Lower leg skin (tissue), 4 donors: ENCODE measurements at places on chromosomes 5 and 9.

- no peak for DNase-seq
Measured at GRCh38 chr9:70043285-70043684, 363 bp upstream of the MAMDC2 start.

- DNase-seq = no peak
Measured at GRCh38 chr9:133700819-133701320, 37.3 kb downstream of the SARDH start.

- DNase-seq = no peak
Measured at GRCh38 chr5:4275232-4275631, 679.6 kb downstream of the IRX1 start.

GRCh38 chr5:79295029-79295428, 59.1 kb downstream of the JMY start:
- DNase-seq = no peak

DNA sequence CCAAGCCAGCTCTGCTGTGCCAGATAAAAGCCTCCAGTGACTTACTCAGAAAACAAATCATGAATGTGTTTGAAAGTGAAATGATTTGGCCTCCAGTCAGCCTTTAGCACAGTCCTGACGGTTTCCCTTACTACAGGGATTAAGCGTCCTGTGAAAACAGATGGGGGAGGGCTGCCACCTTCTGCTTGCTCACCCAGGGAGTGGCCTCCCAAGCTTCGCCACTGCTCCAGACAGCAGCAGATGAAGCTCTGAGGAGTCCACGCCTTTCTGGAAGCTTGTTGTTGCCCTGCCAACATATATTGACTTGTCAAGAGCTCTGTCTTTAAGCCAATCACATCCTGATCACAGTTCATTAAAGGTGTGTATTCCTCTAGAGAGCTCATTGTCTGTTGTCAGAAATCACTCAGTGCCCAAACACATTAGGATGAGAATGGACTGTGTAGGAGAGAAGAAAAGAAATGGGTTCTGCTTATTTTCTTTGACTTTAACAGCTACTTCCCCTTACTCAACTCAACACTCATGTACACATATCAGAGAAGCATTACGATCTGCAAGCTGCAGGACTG, 4.9 kb upstream of the FYB1 start:
- no peak for DNase-seq

DNA sequence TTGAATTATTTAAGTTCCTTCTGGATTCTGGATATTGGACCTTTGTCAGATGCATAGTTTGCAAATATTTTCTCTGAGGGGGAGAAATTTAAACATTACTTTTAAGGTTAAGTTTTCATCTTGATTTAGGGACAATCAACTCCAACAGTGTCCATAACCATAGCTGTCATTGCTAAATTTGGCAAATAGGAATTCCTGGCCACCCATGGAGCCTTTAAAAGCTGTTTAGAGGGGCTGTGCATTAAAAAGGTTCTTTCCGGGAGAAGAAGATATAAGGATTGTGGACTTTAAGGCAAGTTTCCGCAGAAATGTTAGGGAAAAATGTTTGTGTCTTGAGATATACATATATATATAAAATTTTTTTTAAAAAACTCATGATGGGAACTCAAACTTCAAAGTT, 339.7 kb downstream of the ADAMTS6 start:
- no peak for DNase-seq

- no peak for DNase-seq
Measured at GRCh38 chr5:122384739-122385235, 72.8 kb downstream of the SNCAIP start.

DNA sequence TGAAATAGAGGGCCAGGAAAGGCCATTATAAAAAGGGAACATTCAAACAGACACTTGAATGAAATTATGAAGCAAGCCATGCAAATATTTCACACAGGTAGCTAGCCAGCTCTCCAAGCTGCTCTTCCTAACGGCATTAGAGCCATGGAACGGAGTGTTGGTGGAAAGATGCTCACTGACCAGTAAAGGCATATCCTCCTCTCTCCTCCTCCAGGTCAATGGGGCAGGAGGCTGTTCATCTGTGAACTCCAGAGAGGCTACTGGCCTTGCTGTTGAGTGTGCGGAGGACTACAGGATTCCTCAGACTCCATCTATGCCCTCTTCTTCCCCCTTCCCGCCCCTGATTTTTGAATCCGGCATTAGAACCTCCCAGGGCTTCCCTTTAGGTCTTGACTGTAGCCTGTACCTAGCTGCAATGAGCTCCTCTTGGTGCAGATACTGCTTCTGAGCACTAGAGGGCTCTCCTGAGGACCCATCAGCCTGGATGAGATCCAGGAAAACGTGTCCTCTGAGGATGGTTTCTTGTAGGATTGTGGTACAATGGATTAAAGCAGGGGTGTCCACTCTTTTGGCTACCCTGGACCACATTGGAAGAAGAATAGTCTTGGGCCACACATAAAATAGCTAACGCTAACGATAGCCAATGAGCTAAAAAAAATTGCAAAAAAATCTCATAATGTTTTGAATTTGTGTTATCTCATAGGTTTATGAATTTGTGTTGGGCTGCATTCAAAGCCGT, 162.2 kb downstream of the SREK1 start:
- no peak for DNase-seq

GRCh38 chr5:154647114-154647760, 107.9 kb upstream of the LARP1 start:
- no peak for DNase-seq

GRCh38 chr5:140992828-140993227, 26.6 kb downstream of the PCDHAC2 start:
- no peak for DNase-seq

DNA sequence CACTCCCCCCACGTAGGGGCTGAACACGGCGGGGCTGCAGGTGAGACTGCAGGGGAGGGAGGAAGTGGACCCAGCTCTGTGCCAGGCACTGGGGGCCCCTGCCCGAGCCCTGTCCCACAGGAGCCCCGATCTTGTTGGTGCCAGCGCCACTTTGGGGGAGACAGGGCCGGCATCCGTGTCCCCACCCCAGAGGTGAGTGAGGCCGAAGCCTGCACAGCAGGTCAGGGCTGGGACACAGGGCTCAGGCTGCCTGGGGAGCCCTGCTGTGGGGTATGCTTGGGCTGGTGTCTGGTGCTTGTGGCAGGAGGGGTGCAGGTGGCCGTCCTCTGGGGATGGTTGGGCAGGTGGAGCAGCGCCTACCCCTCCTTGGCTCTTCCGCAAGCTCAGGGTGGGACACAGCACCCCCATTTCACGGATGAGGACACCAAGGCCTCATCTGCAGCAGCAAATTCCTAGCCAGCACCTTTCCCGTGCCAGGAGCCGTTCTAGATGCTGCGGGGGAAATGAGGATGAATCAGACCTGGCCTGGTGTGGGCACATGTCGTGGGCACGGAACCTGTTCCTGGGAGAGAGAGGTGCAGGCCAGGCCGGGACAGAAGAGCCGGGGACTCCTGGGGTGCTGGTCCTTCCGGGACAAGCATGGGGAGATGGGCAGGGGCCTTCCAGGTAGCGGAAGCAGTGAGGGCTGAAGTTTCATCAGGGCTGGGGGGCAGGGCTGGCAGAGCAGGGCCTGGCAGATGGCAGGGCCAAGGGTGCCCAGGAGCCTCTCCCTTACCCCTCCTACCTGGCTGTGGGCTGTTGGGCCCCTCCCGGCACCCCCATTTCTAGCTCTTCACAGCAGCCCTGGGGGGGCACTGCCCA, 35.2 kb downstream of the KCNT1 start:
- DNase-seq = no peak

- no peak for DNase-seq
Measured at GRCh38 chr5:137236849-137237507, 262.1 kb downstream of the SPOCK1 start.
